ENCODE measurements at places on chromosomes 16 and 17.

DNA sequence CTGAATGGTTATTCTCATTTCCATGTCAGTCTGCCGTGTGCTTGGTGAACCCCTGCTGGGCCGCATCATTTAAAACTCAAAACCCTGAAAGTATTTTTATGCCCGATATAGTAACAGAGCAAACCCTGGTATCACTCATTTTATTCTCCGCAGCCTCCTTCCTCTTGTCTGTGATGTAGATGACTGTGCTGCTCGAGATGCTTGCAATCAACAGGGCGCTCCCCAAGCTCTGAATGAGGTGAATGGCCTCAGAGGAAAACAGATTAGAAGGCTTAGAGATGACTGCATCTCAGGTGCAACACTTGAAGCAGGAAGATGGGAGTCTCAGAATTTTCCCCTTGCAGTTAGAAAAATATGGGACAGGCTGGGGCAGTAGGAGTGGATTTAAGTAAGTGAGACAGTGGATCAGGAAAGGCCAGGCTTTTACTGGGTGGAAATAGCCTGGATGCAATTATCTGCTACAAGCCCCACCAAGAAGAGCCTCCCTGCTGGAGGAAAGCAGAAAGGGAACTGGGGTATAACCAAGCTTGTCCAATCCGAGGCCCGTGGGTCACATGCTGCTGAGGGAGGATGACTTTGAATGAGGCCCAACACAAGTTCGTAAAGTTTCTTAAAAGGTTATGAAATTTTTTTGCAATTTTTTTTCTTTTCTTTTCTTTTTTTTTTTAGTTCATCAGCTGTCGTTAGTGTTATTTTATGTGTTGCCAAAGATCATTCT is 166.9 kb downstream of the CDH13 start:
- no peak for DNase-seq

DNA sequence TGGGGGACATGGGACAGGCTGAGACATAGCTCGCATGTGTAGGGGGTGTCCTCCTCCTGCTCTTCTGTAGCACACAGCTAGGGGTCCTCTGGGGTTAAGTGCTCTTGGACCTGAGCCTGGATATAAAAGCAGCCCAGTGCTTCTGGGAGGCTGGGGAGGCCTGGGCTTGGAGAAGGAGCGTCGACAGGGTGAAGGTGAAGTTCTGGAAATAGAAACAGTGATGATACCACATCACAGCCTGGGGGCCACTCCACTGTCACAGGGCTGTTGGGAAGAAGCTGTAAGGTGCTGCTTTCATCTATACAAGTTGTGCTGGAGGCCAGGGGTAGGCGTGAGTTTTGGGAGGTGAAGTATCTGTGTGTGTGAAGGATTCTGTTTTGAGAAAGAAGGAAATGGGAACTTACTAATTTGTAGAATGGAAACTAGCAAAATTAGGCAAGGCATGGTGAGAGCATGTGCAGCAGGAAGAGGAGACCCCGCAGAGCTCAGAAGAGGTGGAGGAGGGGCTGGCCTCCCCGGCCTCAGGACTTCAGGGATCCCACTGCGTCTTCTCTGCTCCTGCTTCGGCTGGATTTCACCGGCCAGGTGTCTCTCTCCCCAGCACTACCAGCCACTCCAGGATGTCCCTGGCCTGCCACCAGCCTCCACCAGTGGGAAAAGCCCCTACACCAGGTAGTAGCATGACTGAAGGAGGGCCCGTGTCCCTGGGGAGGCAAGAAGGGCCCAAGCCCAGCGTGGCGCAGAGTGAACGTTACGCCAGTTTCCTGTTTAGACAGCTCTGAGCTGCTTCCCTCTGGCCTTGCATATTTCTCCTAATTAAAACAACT is 19.4 kb downstream of the PLCG2 start:
- no peak for DNase-seq

- DNase-seq, result no peak
Measured at GRCh38 chr17:49012769-49013255, 15.6 kb downstream of the IGF2BP1 start.

DNA sequence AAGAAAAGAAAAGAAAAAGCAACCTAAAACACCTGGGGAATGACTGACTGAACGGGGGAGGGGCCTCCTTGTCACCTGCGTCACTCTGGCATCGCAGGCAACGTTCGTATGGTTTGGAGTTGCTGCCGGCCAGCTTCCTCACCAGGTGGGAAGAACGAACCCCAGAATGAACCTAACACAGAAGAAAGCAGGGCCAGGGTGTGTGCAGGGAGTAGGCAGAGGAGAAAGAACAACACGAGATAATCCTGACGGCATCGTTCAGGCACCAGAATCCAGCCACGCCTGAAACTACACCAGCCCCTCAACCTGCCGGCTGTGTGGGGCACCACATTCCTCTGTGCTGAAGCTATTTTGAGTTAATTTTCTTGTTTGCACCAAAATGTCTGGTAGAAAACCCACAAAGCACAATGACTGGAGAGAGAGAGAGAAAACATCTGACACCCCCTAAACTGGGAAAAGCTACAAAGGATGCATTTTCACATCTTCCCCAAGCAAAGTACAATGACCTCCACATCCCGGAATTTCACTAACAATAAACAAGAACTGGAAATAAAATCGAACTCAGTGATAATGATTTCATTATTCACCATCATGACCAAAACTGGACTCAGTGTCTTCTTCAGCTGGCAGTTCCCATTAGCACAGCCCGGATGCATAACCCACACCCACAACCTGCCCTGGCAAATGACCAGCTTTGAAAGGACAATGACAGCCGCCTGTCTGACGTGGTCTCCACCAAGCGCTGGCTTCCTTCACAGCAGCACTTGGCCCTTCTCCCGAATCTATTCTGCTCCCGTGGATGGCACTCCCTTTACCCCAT is 23.6 kb downstream of the RAB40B start:
- no peak for DNase-seq

DNA sequence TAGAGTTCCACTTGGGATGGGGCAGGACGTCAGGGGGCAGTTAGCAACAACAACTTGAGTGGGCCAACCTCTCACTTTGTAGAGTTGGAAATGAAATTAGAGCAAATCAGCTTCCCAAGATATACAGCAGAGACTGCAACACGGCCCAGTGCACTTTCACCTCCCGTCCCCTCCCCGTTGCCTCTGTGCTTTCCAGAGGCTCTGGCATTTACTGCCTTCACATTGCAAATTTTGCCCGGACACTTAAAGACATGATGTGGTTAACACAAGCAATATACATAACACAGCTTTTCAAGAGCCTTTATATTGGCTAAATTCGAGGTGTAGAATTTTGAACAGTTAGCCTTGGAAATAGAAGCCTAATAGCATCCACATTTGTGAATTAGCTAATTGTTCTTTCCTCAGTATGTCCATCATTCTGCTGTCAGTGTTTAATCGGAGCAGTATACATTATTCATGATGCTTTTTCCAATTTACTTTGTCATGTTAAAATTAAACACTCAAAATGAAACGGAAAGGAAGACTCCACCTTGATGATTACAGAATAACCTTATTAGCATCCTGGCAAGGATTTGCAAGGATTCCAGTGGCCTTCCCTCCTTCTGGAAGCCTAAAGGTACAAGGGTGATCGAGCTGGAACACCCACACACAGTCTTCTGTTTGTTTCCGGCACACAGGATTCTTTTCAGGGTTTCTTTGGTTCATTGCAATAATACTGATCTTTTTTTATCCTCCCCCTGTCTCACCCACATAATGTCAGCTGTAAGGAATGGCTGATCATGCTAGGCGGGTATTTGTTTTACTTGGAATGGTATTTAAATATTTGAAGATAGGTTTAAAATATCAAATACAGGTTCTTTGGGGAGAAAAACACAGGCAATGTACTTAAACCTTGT is 190.9 kb upstream of the CACNG5 start:
- DNase-seq, result no peak

DNA sequence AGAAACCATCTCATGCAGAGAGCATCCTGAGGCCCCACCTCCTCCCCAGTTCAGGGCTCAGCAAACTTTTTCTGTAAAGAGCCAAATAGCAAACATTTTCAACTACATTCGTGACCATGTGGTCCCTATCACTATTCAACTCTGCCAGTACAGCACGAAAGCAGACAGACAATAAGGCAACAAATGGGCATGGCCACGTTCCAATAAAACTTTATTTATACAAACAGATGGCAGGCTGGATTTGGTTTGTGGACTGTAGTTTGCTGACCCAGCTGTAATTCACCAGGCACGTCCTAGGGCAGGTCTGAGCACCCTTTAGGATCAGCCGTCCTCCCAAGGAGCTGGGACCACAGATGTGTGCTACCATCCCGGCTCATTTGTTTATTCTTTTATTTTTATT is 27.1 kb upstream of the GPRC5C start:
- no peak for DNase-seq
